ENCODE measurements at places on chromosomes 3 and 15.

DNA sequence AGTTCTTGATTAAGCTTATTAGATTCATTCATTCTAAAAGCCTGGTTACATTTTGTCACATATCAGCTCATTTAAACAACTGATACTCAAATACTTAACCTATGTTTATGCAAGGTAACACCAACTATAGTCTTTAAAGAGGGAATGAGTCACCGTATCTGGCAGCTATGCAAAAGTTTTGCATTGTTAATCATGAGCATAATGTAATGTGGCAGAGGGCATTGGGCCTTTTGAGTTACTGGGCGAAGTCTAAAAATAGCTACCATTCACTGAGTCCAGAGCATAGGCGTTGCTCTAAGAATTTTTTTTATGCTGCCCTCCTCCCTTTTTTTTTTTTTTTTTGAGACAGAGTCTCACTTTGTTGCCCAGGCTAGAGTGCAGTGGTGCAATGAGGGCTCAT is 277.7 kb upstream of the ZNF717 start:
- no peak for DNase-seq

GRCh38 chr3:102124282-102124681 is 275.0 kb downstream of the NFKBIZ start:
- DNase-seq, result no peak

GRCh38 chr3:53457068-53457467 is 37.3 kb upstream of the CACNA1D start:
- DNase-seq, result no peak

- no peak for DNase-seq
Measured at GRCh38 chr3:14811684-14812083, 7.1 kb upstream of the FGD5 start.

DNA sequence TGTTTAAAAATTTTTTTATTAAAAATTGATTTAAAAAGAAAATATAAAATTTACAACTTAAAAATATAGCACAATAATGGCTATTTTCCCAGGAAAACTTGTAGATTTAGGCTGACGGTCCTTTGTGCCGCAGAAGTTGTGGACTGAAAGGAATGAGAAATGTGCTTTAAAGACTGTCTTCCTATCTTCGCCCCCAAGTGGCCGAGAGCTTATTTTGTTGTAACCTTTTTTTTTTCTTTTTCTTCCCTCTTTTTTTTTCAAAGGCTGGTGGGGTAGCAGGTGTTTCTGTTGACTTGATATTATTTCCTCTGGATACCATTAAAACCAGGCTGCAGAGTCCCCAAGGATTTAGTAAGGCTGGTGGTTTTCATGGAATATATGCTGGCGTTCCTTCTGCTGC is 15.5 kb downstream of the SLC25A26 start:
- DNase-seq, result no peak

- DNase-seq, result no peak
Measured at GRCh38 chr3:160376681-160377080, 22.3 kb downstream of the IFT80 start.

DNA sequence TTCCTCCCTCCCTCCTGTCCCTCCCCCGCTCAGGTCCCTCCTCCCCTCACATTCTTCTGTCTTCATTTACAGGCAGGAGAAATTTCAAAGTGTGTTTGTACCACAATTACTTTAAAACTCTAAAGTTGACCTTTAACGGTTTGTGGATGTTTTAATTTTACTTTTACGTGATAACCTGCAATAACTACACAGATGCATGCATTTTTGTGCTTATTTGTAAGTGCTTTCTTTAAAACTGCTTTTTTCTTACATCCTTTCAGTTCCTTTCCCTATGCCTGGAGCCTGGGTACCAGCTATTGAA is 51.8 kb upstream of the CGNL1 start:
- DNase-seq, result no peak

- DNase-seq, result no peak
Measured at GRCh38 chr15:27491666-27492621, 521.0 kb downstream of the GABRG3 start.

DNA sequence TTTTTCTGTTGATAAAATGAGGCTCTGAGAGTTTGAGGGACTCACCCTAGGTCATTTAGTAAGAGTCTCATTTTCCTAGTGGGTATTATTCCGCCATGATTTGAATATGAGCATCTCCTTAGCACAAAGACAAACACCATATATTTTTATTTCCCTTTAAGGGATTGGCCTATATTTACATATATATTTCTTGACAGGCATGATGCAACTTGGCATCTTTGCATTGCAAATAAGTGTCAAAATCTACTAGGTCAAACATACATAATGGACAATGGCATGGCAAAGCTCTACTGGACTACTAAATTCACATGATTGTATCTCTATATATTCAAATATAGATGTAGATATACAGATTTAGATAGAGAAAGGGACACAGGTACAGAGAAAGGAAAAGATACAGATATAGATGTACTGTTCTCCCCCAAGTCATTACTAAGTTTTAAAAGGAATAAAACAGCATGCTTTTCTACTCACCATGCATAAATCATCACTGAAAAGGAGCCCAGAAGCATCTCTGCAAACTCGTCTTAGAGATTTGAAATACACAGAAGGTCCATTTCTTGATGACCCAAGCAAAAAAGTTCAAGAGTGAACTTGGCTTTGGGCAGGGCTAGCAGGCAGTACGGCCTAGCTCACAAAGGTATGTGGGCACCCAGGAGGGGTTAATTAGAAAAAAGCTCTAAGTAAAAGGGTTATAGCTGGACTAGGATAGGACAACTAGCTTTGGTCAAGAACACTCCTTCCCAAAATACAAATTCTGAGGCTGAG is 495.8 kb downstream of the NTRK3 start:
- DNase-seq, result no peak

- no peak for DNase-seq
Measured at GRCh38 chr15:89379251-89379695, 44.6 kb upstream of the POLG start.

- DNase-seq, result no peak
Measured at GRCh38 chr15:90645873-90646575, 71.1 kb upstream of the BLM start.

DNA sequence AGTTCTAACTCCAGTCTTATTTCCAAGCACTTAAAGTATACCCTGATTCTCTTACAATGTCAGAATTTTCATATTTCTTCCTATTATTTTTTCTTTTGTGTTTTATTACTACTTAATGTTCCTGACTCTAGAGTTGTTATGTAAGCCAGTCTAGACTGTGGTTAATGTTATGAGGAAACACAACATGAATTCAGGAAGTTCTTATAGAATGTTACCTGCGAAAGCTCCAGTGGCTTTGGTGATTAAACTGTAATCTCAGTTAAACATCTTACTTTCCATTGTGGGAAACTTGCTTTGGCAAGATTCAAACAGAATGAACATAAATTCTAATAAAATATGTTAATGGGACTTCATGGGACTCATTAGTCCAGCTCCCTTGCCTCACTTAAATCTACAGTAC is 36.6 kb upstream of the CHL1 start:
- DNase-seq, result no peak

DNA sequence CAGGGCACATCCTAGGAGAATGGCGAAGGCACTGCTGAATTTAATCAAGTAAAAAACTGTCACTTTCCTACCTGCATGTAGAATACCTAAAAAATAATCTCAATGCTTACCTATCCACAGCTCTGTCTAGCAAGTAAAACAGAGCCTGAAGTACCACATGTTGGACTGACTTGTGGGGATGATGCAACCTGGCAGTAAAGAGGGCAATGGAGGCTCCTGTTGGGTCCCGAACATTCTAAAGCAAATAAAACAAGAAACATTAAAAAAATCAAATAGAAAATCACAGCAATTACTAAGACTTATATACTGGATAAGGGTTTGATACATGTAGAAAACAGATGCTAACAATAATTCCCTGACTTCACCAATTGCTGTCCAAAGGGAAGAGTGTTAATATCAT is 56.1 kb downstream of the PTPN9 start:
- DNase-seq, result no peak

GRCh38 chr15:65056868-65057548 is 10.8 kb downstream of the RASL12 start:
- no peak for DNase-seq

DNA sequence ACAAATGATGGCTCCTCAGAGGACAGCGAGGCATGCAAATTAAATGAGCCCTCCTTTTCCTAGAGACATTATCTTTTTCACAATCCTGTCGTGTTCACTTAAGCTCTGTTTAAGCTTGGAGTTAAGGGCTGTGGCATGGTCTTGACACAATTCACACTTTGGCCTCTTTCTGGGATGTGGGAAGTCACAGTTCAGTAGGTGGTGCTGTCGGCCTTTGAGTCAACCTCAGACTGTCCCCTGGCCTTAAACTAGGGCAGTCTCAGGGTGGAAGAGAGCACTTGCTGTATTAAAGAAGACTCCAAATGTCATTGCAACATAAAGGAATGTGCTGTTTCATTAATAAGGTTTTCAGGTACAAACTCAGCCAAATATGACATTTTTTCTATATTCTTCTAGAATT is 351.0 kb downstream of the MCTP2 start:
- no peak for DNase-seq

GRCh38 chr3:4588466-4588865 is 95.3 kb downstream of the ITPR1 start:
- no peak for DNase-seq

DNA sequence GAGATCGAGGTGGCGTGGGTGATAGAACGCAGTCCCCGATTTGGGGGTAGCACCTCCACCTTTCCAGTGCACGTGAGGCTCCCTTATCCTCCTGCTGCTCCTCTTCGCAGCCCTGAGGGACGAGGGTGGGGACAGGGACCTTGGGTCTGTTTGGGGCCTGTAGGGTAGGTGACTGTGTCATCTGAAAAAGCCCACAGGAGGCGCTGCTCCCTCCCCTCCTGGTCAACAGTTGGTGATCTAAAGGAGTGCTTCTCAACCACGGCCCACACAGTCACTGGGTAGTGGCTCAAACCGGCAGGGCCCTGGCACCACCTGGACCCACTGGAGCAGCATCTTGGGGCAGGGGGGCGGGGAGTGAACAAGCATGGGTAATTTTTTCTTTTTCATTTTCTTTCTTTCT is 7.1 kb downstream of the LRRK1 start:
- no peak for DNase-seq

DNA sequence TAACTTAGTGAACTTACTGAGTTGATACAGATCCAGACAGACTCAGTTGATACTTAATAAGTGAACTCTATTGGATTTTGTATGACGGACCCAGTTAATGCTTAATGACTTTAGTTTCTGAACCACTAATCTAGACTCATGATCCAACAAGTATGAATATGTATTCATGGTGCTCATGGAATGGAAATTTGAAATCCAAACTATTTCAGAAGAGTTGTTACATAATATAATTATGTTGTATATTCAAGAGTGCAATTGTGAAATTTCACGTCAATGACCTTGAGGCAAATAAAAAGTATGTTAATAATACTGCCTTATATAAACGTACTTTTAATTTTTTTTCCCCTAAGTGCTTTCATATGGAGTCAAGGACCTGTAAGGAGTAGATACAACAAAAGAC is 78.8 kb downstream of the THRB start:
- DNase-seq, result no peak

DNA sequence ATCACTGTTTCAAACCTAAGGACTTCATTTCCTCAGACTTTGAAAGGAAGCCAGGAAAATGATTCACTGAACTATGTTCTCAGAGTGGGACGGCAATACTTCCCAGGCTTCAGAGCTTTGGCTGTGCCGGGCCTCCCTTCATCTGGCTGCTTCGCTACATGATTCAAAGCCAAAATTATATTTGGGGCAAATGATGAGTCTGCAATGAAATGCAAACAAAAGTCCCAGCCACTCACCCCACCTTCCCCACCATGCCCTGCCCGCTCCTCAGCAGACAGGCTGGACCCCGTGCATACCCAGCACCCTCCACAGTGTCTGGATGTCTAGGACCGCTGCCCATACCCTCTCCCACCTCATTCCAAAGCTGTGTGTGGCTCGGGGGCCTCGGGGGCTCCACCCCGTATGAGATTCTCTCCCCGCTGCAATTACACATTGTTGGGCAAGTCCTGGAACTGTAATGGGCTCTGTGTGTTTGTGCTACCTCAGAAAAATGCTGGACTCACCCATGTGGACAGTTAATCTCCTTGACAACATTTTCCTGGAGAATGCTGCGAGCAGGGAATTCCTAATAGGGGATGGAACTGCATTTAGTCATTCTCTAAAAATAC is 32.2 kb downstream of the ATP10A start:
- DNase-seq, result no peak

DNA sequence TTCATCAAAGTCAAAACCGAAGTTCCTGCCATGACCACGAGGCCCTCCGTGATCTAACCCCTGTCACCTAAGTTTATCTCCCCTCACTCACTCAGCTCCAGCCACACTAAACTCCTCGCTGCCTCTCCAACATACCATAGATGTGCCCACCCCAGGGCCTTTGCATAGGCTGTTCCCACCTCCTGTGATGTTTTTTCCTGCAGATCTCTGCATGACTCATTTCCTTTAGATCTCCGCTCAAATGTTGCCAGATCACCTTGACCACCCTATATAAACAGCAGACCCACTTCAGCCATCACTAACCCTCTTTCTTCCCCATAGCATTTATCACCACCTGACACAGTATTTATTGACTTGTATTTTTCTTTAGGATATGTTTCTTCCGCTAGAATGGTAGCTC is 58.5 kb downstream of the HRH1 start:
- DNase-seq, result no peak

DNA sequence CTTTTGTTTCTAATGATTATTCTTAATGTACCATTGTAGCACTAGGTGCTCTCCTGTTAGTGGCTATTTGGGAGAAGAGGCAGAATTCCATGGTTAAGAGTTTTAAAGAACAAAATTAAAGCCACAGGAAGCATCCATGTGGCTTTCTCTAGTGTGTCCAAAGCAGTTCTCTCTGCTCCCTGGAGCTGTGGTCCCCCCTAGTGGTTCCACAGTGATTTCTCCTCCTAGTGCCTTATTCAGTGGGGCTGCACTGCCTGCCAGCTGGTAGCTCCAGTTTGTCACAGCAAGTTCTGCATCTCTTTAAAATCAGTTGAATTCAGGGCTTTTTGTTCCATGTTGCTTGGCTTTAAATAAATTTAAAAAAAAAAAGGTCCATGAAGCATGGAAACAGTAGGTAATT is 39.6 kb upstream of the FAM98B start:
- no peak for DNase-seq

- no peak for DNase-seq
Measured at GRCh38 chr3:176696816-176697215, 500.5 kb downstream of the TBL1XR1 start.

DNA sequence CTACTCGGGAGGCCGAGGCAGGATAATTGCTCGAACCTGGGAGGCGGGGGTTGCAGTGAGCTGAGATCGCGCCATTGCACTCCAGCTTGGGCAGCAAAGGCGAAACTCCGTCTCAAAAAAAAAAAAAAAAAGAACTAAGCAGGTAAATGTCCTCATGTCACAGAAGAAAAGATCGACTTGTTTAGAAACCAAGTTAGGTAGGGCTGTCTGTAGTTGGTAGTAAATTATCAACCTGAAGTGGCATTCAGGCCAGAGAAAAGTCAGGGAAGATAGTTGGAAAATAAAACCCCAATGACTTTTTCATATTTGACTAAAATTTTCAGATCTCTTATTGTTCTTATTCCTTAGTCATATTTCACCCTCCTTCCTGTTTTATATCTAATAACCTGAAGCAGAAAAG is 55.4 kb downstream of the ZNF609 start:
- DNase-seq, result no peak

GRCh38 chr3:195041871-195042742 is 228.9 kb downstream of the XXYLT1 start:
- no peak for DNase-seq
